ENCODE measurements at places on chromosomes 7 and 10.

DNA sequence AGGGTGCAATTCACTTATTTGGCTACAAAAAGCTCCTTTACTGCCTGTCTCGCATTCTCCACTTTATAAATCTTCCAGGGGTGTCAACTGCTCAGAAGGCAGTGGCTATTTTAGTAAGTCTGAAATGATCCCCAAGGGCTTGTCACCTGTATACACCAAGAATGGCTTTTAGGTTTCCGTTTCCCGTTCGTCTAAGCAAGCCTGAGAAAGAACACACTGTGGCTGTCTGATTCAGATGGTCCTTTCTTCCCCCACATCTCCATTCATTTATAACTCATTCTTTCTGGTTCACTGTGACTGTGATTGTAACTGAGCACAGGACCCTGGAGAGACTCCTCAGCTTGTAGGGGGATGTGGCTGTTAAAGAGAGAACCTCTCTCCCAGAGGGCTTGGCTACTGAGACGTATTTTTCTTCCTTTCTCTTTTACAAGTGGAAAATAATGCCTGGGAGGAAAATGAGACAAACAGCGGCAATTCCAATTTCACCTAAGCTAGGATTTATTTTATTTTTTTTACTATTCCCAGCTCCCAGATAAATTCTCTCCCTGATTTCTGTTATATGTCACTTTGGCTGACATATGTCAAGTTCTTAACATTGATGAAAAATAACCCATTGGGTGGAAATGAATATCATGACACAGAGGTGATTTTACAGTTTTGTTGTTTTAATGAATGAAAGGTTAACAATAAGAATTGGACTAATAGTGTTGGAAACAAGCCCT, 129.3 kb downstream of the FAM107B start:
- H3K27me3 ChIP-seq, result no peaks in the 10 kb centered on the region
- DNase-seq, result no peak
- no peaks in the 10 kb centered on the region for H3K4me1 ChIP-seq
- H3K4me3 ChIP-seq, result no peak overlapping the region

DNA sequence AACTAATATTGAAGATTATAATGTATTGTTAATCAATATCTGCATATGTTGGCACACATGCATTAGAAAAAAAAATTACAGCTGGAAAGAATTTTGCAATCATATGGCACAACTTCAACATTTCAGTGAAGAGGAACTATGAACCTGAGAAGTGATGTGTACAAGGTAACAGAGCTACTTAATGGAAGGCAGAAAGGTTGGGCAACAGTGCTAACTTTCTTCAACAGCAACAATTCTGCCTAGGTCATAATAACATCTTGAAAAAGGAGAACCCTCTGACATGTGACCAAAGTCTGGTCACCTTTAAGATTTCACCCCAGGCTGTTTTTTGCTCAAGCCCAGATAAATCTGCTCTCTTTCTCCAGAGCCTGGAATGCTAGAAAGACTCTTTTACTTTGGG, 47.9 kb upstream of the SKAP2 start:
- no peak overlapping the region for H3K4me3 ChIP-seq
- H3K36me3 ChIP-seq, result no peaks in the 10 kb centered on the region
- DNase-seq, result no peak

DNA sequence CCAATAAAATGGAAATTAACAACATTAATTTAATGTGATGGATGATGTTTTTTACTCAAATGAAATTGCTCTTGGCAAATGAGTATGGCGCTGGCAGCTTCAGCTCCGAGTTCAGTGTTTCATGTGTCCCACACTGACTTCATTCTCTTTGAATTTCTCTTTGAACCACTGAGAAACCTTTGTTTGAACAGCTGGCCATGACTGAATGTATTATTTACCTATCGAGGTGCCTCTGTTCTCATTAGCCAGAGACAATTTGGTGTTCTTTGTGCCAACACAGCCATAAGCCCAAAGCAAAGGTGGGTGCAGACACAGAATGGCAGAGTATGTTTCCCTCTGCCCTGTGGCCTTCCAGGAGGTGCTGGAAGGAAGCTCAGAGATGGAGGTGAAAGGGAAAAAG, 42.1 kb downstream of the TMEM178B start:
- H3K27me3 ChIP-seq, result no peaks in the 10 kb centered on the region
- H3K36me3 ChIP-seq, result no peaks in the 10 kb centered on the region
- H3K4me3 ChIP-seq, result no peak overlapping the region
- DNase-seq, result no peak

- no peak for DNase-seq
- no peaks in the 10 kb centered on the region for H3K27me3 ChIP-seq
- H3K4me1 ChIP-seq, result no peaks in the 10 kb centered on the region
- H3K36me3 ChIP-seq, result no peaks in the 10 kb centered on the region
- no peak overlapping the region for H3K27ac ChIP-seq
These were observed 16.4 kb upstream of the PDZD8 start for GRCh38 chr10:117391436-117392205.

GRCh38 chr10:74058658-74059057, 60.7 kb downstream of the VCL start:
- H3K4me1 ChIP-seq, result no peaks in the 10 kb centered on the region
- H3K27me3 ChIP-seq, result no peaks in the 10 kb centered on the region
- no peak overlapping the region for H3K27ac ChIP-seq
- no peaks in the 10 kb centered on the region for H3K36me3 ChIP-seq
- DNase-seq, result no peak

- H3K4me1 ChIP-seq, result no peaks in the 10 kb centered on the region
- H3K27me3 ChIP-seq, result no peaks in the 10 kb centered on the region
- no peaks in the 10 kb centered on the region for H3K36me3 ChIP-seq
- no peak overlapping the region for H3K4me3 ChIP-seq
- H3K27ac ChIP-seq, result no peak overlapping the region
These were observed 40.5 kb upstream of the ADO start for GRCh38 chr10:62764011-62764410.

GRCh38 chr10:71241114-71241829, 28.9 kb downstream of the UNC5B start:
- H3K27ac ChIP-seq, result peak overlapping the region; percentile 40
- H3K27me3 ChIP-seq, result no peaks in the 10 kb centered on the region
- H3K36me3 ChIP-seq, result no peaks in the 10 kb centered on the region
- DNase-seq, result no peak
- H3K4me3 ChIP-seq, result no peak overlapping the region
- peaks cover 12% of the 10 kb centered on the region for H3K4me1 ChIP-seq

GRCh38 chr7:141221007-141221612, 147.2 kb downstream of the TMEM178B start:
- H3K4me3 ChIP-seq, result no peak overlapping the region
- no peak overlapping the region for H3K27ac ChIP-seq
- no peaks in the 10 kb centered on the region for H3K36me3 ChIP-seq
- no peaks in the 10 kb centered on the region for H3K27me3 ChIP-seq

DNA sequence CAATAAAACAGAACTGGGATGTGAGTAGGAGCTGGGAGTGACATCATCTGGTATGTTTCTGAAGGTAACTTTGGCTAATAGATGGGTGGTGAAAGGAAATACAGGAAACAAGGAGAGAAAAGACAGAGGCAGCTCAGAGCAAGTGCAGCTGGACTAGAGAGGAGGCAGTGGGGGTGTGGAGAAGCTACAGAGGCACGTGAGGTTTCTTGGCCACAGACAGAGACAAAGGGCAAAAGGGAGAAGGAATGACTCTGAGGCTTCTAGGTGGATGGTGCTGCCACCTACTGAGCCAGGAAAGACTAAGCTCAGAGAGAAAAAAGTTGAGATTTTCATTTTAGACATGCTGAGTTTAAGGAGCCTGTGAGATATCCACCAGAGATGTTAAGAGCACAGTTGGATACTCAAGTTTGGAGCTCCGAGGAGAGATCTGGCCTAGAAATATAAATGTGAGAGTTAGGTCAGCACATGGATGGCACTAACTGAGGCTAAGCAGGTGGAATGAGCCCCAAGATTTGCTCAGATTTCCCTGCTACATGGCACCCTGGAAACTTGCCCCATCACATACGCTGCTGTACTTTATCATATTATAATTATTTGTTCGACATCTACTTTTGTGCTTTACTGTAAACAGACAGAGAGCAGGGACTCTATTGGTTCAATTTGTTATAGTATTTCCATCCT, 293.0 kb upstream of the IMMP2L start:
- H3K27ac ChIP-seq, result no peak overlapping the region
- no peak overlapping the region for H3K4me3 ChIP-seq
- no peaks in the 10 kb centered on the region for H3K4me1 ChIP-seq
- DNase-seq, result no peak

DNA sequence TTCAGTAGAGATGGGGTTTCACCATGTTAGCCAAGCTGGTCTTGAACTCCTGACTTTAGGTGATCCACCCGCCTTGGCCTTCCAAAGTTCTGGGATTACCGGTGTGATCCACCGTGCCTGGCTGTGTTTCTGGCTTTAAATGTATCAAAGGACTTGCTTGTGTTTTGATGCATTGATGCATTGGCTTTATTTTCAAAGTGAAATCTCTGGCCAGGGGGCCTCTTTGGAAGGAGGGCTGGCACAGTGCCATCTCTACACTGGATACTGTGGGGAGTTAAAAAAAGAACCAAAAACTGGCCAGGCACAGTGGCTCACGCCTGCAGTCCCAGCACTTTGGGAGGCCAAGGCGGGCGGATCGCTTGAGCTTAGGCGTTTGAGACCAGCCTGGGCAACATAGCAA, 16.0 kb downstream of the MNX1 start:
- no peaks in the 10 kb centered on the region for H3K4me1 ChIP-seq
- no peak for DNase-seq
- H3K36me3 ChIP-seq, result no peaks in the 10 kb centered on the region
- H3K27ac ChIP-seq, result no peak overlapping the region
- peaks cover 32% of the 10 kb centered on the region for H3K27me3 ChIP-seq

DNA sequence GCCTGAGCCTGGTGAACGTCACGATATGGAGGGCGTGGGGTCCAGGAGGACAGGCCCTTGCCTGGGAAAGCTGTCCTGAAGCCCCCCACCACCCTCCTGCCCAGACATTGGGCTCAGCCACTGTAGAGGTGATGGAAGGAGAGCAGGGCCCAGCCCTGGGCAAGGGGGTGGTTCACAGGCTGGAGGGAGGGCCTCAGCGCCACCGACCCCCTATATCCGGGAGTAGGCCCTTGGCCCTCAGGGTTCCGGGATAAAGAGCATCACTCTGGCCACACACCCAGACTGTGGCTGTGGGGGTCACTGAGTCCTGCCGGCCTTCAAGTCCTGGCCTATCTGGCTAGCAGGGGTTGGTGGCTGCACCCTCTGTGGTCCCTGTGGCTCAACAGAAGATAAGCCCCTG, 55.3 kb upstream of the GTF2IRD1 start:
- DNase-seq, result no peak
- no peaks in the 10 kb centered on the region for H3K36me3 ChIP-seq
- H3K27ac ChIP-seq, result no peak overlapping the region
- H3K4me1 ChIP-seq, result no peaks in the 10 kb centered on the region

DNA sequence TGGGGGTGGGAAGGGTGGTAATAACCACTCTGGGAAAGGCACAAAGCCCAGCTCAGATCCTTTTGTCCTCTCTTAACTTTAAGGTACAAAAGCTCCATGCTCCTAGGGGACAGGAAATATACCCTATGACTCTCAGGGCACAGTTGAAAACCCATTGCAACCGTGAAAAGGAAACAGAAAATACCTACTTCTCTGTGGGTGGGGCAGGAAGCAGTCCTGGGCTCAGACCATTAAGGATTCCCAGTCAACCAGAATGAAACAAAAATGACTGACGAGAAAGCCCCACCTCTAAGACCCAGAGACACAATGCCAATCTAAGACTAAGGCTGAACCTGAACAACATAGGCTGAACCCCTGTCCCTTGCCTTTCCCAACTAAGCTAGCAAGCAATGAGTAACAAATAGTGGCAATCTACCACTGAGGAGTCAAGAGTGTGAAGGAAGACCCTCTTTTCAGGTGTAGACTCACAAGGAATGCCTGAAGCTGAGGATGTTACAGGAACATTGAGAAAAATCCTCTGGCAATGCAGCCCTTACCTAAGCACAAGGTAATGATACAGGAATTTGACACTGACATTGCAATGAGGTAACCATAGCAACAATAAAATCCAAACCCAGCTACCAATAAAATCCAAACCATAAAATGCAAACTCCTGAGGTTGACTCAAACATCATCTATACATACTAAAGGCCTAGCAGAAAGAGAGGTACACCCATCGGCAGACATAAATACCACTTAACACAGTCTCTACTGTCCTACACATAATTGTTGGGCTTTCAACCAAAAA, 380.1 kb downstream of the HPSE2 start:
- no peaks in the 10 kb centered on the region for H3K4me1 ChIP-seq
- no peak overlapping the region for H3K27ac ChIP-seq
- H3K27me3 ChIP-seq, result no peaks in the 10 kb centered on the region
- H3K36me3 ChIP-seq, result no peaks in the 10 kb centered on the region
- H3K4me3 ChIP-seq, result no peak overlapping the region
- DNase-seq, result no peak

DNA sequence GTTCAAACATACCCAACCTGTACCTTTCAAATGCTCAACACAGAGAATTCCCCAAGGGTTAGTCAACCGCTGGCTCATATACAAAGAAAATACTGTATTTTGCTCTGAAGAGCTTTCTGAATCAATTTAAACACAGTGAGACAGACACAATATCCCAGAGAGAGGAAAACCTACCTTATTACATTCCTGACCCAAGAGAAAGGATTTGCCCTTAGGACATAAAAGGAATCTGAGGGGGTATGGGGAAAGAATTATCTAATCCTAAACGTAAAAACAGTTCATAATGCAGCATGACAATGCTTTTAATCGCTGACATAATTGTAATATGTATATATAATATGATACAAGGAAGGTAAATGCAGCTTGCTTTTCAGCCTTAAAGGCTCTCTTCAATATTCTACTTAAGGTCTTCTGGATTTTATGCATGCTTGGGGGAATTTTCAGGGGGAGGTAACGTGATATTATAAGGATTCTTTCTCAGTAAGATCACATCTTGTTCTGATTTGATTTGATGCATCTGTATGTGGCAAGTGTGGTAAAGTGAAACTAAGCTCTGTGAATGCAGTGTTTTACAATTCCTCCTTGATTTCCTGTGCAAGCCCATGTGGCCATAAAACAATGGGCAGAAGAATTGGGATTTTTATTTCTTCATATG, 240.5 kb downstream of the GLI3 start:
- H3K27me3 ChIP-seq, result no peaks in the 10 kb centered on the region
- H3K4me3 ChIP-seq, result no peak overlapping the region
- H3K4me1 ChIP-seq, result no peaks in the 10 kb centered on the region
- no peaks in the 10 kb centered on the region for H3K36me3 ChIP-seq
- no peak overlapping the region for H3K27ac ChIP-seq

- no peak overlapping the region for H3K4me3 ChIP-seq
- no peaks in the 10 kb centered on the region for H3K36me3 ChIP-seq
- no peaks in the 10 kb centered on the region for H3K27me3 ChIP-seq
- DNase-seq, result no peak
These were observed 9.8 kb downstream of the CEP41 start for GRCh38 chr7:130430841-130431666.

DNA sequence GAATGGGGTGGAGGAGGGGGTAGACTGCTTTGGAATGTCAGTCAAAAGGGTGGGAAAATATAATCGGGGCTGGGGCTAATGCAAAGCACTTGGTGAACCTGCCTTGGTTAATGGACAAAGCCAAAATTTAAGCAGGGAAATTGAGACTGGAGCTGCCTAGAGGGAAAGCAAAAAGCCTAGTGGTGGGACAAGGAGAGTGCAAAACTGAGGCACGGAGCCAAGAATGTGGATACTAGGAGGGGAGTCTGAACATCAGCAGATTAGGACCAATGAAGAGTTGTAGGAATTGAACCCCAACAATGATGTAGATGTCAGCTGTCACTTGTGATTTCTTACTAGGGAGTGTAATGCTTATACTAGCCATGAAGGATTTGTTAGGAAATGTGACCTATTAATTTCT, 195.9 kb downstream of the MDFIC start:
- no peaks in the 10 kb centered on the region for H3K27me3 ChIP-seq
- H3K4me1 ChIP-seq, result no peaks in the 10 kb centered on the region
- no peak overlapping the region for H3K4me3 ChIP-seq
- H3K27ac ChIP-seq, result no peak overlapping the region
- H3K36me3 ChIP-seq, result no peaks in the 10 kb centered on the region
